Muscle of back (tissue), 13 donors: ENCODE measurements at places on chromosomes 5 and 9. TPM values are rescaled to one million over a fixed set of nuclear protein-coding genes. Genes with fewer than 3 reads are reported as not detected.
A peak's percentile ranks its signal among the peaks of the same experiment; 100 is the strongest.

- DNase-seq = no peak
These were observed 61.9 kb downstream of the PGM5 start for GRCh38 chr9:68418259-68418845.

DNA sequence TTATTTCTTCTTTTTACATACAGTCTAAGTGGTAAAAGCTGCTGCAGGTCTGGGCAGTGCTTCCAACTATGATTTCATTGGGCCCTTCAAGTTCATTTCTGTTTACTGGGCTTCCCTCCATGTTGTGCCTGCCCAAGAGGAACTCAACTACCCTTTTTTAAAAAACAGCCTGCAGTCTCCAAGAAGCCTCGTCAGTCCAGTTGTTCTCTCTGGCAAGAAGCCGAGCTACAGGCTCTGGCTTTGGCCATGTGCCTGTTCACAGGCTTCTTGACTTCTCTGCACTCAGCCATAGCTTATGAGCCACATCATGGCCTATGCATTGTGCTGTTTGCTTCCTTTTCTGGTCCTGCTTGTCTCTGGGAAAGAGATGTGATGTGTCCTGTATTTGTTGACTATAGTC is 119.7 kb upstream of the PJA2 start:
- peak; percentile 86 for DNase-seq

DNA sequence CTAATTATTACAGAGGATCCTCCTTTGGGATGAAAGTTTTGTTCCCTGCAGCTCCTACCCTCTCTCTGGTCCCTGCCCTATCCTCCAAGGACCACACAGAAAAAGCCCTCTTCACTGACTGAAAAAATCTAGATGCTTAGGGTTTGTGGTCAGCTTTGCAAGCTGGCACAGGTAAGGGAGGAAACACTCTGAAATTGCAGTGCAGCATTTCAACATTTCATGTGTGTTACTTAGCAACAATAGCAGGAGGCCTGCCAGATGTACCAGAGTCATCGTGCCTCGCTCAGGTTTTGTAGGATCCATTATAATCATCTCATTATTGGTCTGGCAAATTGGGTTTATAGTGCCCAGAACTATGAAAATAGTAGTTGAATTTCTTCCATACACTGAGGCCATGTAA is 109.5 kb downstream of the PALM2AKAP2 start:
- DNase-seq = no peak

GRCh38 chr5:135005076-135005475 is 29.0 kb downstream of the PITX1 start:
- DNase-seq = no peak

DNA sequence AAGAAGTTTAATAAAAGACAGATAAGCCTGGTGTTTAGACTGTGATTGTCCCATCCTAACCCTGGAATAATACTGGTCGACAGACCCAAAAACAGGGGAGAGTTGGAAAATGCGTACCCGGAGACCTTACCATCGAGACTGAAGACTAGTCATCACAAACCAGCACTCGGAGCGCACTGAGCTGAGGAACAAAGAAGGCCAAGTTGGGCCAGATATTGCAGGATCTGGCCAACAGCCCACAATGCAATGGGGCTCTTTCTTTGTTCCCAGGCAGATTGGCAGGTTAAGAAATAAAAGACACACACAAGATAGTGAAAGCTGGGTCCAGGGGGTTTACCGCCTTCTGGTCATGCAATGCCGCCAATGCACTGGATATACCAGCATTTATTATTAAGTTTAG is 188.7 kb upstream of the RAI14 start:
- no peak for DNase-seq

- peak; percentile 54 for DNase-seq
These were observed 13.6 kb upstream of the PHF19 start for GRCh38 chr9:120890320-120891244.

DNA sequence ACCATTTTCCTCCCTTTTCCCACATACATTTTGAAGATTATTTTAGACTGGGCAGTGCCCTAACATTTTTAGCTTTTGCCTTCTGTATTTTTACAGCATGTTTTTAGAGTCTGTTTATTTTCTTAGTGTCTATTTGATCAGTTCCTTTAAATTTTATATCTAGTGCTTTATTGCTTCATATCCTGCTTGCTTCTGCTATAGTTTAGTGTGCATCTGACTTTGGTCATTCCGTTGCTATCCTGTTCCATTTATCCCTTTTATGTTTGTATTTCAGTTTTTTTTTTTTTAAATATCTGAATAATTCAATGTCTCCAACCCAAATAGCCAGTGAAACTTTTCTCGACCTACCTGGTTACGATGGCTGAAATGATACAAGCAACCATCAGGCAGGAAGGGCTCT is 203.8 kb downstream of the ARHGAP26 start:
- DNase-seq = no peak

GRCh38 chr5:122846051-122846550 is 688 bp downstream of the SNX24 start:
- no peak for DNase-seq

DNA sequence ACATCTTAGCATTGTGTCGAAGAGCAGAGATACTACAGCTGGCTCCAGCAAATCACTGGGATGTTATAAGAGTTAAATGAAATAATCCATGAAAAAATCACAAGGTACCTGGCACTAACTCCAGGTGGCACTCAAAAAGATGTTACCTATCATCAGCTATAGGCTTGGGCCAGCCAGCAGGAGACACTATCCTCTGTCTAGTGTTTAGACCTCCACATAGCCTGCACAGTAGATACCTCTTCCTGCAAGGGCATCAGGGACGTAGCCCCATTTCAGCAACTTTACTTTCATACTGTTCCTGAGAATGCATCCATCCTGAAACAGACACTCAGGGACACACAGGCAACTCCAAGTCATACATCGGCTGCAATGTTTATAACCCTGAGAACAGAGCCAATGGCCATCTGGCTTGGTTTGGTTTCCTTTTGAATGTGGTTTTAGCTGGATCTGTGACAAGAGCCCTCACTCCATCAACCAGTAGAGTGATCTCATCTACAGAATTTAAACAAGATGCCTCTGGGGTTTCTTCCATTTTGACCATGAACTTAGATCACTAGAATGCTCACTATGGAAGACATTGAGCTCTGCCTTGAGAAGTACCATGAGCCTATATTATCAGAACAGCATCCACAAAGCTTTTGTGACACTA is 69.9 kb downstream of the TLE1 start:
- no peak for DNase-seq

GRCh38 chr5:42876375-42876844 is 64.7 kb upstream of the SELENOP start:
- DNase-seq = peak; percentile 24

DNA sequence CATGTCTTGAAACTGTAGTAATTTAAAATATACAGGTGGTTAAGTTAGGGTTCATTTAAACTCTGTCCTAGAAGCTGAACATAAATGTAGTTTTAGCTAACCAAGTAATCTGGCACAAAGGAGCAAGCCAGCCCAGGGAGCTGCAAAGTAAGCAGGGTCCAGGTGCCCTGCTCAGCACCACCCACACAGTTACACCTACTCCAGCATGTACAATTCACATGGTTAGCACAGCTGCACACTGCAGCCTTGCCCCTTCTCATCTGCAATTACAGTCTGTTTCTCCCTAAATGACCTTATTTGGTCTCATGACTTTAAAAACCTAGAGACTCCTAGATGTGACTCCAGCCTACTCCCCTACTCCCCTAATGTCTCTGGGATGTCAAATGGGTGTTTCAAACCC is 128.4 kb downstream of the EPB41L4A start:
- DNase-seq = no peak

CYFIP2 gene
- 5.7 TPM for polyA plus RNA-seq

SERF1A gene
- polyA plus RNA-seq = 2.6 TPM

GGTA1 gene
- 12.8 TPM for polyA plus RNA-seq

FAM200C gene
- 10.8 TPM for polyA plus RNA-seq
